ENCODE measurements at places on chromosomes 2 and 18.

DNA sequence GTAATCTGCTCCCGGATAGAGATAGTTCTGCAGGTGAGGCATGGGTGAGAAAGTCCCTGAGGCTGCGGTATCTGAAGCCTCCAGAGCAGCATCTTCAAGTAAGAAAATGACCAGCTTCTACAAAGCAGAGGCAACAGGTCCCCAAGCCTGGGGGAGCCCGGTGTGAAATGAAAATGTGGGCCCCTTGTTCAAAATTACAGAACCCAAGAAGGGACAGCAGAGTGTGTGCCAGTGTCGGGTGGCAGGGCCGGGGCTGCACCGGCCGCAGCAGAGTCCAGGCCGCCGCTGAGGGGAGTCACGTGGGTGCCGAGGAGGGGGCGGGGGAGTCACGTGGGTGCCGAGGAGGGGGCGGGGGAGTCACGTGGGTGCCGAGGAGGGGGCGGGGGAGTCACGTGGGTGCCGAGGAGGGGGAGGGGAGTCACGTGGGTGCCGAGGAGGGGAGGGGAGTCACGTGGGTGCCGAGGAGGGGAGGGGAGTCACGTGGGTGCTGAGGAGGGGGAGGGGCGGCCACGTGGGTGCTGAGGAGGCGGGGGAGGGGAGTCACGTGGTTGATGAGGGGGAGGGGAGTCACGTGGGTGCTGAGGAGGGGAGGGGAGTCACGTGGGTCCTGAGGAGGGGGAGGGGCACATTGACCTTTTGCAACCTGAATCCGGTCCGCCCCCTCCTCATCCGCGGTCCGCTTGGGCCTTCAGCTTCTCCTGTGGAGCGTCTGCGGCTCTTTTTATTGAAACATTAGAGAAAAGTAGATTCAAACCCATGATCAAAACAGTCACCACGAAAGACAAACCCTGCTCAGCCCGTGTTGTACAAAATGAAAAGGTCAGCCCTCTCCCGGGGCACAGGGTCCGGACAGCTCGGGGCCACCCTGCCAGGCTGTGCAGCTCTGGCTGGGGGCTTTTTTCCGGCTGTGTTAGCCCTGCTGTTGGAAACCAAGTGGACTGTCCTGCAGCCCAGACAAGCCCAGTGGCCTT, 10.4 kb downstream of the COLEC11 start:
- DNase-seq, result no peak

GRCh38 chr18:76136701-76137100, 358.3 kb downstream of the ZNF516 start:
- DNase-seq, result no peak

DNA sequence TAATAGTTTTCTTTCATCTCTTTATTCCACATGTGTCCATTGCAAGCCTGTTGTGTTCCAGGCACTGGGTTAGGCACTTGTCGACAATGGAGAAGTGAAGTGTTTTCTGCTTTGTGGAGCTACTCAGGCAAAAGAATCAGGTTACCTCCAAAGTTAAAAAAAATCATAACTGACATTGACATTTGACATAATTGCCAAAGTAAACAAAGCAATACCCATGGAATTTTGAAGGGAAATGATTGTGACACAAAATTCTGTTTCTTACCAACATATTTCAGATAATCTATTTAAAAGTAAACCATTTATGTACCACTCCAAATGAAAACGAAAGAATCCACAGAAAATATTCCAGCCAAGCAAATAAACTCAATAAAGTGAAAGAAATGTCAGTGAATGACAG, 6.4 kb upstream of the TGFA start:
- DNase-seq, result no peak

GRCh38 chr2:127638361-127639110, 7.4 kb upstream of the GPR17 start:
- DNase-seq, result no peak

DNA sequence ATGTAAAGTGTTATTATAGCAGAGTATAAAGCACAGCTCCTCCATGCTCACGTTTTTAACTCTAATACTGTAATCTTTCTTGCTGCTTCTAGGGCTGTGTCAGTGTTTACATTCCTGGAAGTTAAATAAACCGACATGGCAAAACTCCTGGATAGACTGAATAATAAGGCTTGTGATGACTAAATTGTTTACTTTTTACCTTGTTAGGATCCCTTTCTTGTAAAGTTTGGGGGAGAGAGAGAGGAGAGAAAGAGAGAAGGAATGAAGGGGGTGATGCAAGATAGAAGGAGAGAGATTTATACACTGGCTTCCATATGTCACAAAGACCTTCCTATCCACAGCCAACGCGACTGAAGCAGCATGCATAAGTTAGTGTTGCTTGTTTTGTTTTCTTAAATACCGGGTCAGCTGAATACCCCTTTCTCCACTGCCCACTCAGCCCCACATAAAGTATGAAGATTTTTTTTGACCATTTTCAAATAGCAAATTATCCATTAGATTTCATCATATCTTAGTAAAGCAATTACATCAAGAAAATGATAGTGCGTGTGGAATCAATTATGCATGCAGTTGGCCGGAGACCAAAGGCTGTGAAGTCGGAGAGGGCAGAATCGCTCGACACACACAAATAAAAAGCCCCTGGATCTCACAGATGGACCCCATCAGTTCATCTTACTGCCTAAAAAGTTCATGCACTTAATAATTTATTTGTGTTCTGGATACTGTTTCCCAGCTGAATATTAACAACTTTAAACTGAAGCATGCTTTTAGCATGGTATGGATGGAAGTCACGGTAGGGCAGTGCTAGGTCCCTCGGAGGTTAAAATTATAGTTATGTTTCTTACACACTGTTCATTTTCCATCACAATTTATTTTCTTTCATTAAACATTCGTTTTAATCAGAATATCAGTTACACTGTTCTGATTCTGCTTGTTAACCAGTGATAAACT, 20.1 kb downstream of the BCL11A start:
- no peak for DNase-seq

DNA sequence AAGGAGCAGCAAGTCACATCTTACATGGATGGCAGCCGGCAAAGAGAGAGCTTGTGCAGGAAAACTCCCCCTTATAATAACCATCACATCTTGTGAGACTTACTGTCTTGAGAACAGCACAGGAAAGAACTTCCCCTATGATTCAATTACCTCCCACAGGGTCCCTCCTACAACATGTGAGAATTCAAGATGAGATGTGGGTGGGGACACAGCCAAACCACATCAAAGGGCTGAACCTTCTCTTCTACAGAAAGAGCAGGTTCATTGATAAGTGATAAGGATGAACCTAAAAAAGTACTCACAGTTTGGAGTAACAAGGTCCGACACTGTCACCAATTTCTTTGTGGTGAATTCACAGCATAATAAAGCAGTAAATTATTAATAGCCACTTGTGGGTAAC, 422.2 kb upstream of the FSIP2 start:
- no peak for DNase-seq

- no peak for DNase-seq
Observed at GRCh38 chr2:167275046-167275445, 386.8 kb downstream of the XIRP2 start.

DNA sequence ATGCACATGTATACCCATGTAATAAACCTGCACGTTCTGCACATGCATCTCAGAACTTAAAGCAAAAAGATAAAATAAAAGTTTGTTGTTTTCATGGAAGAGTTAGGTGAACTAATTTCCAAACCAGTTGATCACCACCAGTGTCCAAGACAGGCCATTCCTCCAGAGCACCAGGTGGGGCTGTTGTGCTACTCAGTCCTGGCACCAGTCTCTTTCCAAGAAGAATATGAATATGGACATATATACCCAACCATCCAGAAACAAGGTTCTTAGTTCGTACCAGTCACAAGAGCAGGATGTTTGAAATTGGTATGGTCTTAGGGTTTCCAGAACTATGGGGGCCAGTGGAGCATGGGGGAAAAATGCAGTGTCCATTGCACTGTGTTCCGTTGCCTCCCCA, 17.2 kb upstream of the TNP1 start:
- no peak for DNase-seq

- DNase-seq, result peak; percentile 46
Observed at GRCh38 chr2:31429759-31430438, 15.4 kb upstream of the XDH start.

GRCh38 chr18:51361130-51361860, 163.8 kb upstream of the MEX3C start:
- DNase-seq, result no peak

GRCh38 chr2:160303527-160303926, 103.5 kb upstream of the ITGB6 start:
- no peak for DNase-seq

- no peak for DNase-seq
Observed at GRCh38 chr2:44126106-44126797, 42.4 kb upstream of the PPM1B start.

- DNase-seq, result no peak
Observed at GRCh38 chr2:167933097-167933814, 314.1 kb downstream of the STK39 start.
